Activated gamma-delta T cell (primary cell): ENCODE measurements at places on chromosomes 2 and 18.
A peak's percentile ranks its signal among the peaks of the same experiment; 100 is the strongest.

DNA sequence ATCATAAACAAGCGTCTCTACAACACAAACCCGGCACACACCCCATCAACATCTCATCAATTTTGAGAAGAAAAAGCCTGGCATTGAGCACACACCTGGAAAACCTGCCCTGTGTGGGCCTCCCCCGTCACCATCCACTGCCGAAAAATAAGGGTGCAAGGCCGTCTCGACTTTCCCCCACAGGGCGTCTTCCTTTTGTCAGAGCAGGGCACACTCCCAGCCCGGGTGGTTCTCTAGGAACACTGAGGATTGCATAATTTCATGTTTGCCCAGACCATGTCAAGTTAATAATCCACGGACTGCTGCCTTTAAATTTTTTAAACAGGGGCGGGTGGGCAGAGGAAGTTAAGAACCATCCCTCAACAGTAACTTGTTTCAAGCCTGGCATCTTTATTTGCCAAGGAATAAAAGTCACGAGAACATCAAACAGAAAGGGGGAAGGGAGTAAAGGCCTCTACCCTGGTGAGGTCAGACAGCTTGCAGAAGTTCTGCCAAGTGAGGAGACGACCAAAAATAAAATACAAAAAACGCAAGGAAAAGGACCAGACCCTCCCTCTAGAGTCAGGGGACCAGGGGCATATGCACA lies 2.1 kb downstream of the TFCP2L1 start:
- no peak for DNase-seq

- no peak for DNase-seq
These were observed 37.5 kb upstream of the CYP26B1 start for GRCh38 chr2:72185206-72185605.

- no peak for DNase-seq
These were observed 820 bp upstream of the MATN3 start for GRCh38 chr2:20013126-20013849.

- DNase-seq: no peak
These were observed 68.4 kb downstream of the LIPG start for GRCh38 chr18:49630246-49630699.

DNA sequence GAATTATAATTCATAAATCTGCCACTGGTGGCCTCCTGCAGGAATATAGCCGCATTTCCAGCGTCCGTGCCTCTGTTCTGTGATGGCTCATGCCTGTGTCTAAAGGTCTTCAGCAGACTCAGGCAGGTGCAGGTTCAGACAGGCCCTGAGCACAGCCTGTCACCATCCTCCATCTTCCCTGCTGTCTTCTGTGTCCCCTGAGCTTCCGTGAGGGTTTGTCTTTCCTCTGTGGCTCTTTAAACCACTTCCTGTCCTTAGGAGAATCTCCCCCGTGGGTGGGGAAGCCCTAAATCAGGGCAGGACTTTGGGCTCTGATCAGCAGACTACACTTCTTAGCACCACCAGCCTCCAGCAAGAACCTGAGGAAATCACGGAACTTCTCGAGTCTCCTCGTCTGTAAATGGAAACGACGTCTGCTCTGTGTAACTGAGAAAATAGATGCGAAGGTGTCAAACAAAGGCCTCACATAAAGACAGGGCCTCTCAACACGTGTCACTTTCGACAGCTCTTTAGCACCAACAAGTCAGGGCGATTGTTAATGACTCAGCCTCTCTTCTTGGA lies 24.1 kb upstream of the NFATC1 start:
- no peak for DNase-seq

GRCh38 chr2:224908818-224909217 lies 133.4 kb downstream of the DOCK10 start:
- DNase-seq: no peak

GRCh38 chr2:167335541-167335992 lies 447.3 kb downstream of the XIRP2 start:
- no peak for DNase-seq

DNA sequence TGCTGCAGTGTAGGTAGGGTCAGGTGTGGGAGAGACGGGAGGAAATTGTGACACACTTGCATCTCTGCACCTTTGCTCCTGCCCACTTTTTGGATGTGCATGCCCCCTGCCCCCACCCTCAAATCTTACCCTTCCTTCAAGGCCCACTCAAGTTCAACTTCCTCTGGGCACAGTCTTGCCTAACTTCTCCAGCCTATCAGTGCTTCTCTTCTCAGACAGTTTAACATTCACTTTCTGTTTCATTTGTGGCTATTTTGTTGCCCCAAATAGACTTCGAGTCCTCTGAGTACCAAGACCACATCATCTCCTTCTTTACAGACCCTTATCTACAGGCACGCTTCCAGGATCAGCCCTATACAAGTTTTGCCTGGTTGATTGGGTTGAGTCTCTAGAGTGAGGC lies 2.7 kb downstream of the ST8SIA5 start:
- no peak for DNase-seq

- peak; percentile 11 for DNase-seq
These were observed 369.1 kb downstream of the MTX2 start for GRCh38 chr2:176638167-176639015.

- no peak for DNase-seq
These were observed 5.8 kb upstream of the SEMA4C start for GRCh38 chr2:96875498-96876268.

DNA sequence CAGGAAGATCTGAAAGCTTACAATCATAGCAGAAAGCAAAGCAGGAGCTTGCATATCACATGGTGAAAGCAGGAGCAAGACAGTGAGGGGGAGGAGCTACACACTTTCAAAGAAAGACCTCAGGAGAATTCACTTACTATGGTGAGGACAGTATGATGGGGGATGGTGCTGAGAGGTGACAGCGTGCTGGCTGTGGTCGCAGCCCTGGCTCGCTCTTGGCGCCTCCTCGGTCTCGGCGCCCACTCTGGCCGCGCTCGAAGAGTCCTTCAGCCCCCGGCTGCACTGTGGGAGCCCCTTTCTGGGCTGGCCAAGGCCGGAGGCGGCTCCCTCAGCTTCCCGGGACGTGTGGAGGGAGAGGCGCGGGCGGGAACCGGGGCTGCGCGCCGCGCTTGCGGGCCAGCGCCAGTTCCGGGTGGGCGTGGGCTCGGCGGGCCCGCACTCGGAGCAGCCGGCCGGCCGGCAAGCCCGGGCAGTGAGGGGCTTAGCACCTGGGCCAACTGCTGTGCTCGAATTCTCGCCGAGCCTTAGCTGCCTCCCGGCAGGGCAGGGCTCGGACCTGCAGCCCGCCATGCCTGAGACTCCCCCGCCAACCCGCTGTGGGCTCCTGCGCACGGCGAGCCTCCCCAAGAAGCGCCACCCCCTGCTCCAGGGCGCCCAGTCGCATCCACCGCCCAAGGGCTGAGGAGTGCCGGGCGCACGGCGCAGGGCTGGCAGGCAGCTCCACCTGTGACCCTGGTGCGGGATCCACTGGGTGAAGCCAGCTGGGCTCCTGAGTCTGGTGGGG lies 131.9 kb upstream of the SPATS2L start:
- DNase-seq: peak; percentile 9

- no peak for DNase-seq
These were observed 53.3 kb downstream of the KCTD18 start for GRCh38 chr2:200456567-200456966.
